Mesenteric fat pad (tissue), 1 donor: ENCODE measurements at places on chromosomes 4 and X. TPM values are rescaled to one million over a fixed set of nuclear protein-coding genes. Genes with fewer than 3 reads are reported as not detected.

- no peak for DNase-seq
These were observed 47.2 kb downstream of the MAP7D3 start for GRCh38 chrX:136203951-136204350.

- no peak for DNase-seq
These were observed 183.4 kb upstream of the FAM241A start for GRCh38 chr4:111961809-111962208.

GRCh38 chr4:829761-830600 is 4.1 kb upstream of the CPLX1 start:
- DNase-seq = no peak

- no peak for DNase-seq
These were observed 70.8 kb upstream of the RAI2 start for GRCh38 chrX:17931855-17932254.

GRCh38 chr4:175376287-175376977 is 435.6 kb downstream of the GPM6A start:
- no peak for DNase-seq

GRCh38 chr4:47349326-47349725 is 114.2 kb downstream of the COMMD8 start:
- DNase-seq = no peak

TRIM60 gene
- total RNA-seq = not detected

GRCh38 chr4:17090063-17090462 is 191.6 kb upstream of the LDB2 start:
- no peak for DNase-seq

GRCh38 chrX:10945498-10945897 is 165.6 kb upstream of the HCCS start:
- DNase-seq = no peak

DNA sequence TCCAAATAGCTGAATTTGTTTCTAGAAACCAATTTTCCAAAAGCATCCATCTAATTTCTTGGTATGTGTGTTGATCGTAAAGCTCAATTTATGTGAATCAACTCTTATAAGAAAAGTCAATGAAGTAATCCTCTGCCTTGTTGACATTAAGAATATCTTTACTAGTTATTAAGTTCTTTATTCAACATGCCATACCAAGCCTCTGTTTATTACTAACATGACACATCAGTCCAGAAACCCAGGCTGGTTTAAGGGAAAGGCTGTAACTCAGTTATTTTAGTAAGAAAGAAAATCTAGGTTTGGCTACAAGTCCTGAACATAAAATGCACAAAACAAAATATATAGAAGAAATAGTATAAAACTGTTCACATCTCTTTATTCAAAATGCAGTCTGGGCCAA is 48.0 kb downstream of the KLHL34 start:
- DNase-seq = no peak

EVC gene
- total RNA-seq = 16.6 TPM

TMPRSS11F gene
- total RNA-seq = not detected

DNA sequence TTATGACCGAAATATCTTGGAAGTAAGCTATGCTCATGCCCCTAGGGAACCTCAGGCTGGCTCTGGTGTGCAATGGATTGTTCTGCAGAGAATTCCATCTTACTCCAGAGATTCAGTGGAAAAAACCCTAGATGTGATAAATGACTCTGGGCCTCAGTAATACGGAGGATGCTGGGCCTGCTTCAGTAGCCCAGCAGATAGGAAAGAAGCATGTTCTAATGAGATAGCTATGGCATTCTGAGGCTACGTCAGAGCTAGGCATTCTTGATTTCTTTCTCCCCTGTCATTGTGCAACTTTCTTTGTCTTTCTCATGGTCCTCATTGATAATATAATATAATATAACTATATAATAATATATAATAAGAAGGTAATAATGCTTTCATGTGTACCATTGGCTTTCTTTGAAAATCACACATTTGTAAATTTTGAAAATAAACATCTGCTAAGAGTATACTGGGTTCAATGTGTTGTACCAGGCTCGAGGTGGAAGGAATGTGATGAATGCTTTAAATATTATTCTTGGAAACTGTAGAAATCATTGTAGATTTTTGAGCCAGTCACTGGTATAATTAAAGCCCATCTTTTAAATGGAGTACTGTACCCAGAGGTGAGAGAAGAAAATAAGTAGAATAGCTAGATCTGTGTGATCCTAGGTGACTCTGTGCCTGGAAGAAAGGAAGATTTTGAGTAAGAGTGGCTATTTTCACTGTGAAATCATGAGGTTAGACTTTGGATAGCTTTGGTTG is 152.0 kb downstream of the IL15 start:
- DNase-seq = no peak

DNA sequence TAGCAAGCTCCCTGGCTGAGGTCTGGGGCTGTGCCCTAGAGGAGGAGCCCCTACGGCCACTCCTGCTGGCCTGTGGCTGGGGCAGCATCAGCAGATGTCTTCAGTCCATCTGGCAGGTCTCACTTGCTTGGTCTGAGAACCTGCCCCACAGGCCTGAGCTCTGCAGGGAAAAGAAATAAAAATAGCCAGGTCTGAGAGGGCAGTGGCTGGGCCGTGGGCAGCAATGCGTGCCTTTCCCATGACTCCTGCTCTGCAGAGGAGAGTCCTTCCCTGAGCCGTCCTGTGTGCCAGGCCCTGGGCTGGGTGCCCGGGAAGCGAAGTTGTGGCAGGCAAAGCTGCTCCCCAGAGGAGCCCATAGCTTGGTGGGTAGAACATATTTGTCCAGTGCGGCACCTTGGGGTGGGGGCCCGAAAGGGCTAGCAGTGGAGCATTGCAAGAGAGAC is 11.3 kb upstream of the KIAA0232 start:
- DNase-seq = no peak

- no peak for DNase-seq
These were observed 295.1 kb downstream of the GBA3 start for GRCh38 chr4:22987870-22988269.

- no peak for DNase-seq
These were observed 153.0 kb downstream of the KDM6A start for GRCh38 chrX:45026036-45026435.

- no peak for DNase-seq
These were observed 116.2 kb downstream of the CBR4 start for GRCh38 chr4:168893807-168894206.

- no peak for DNase-seq
These were observed 57.8 kb upstream of the SLC39A8 start for GRCh38 chr4:102403116-102403515.

FGFBP2 gene
- 16.3 TPM for total RNA-seq

- DNase-seq = no peak
These were observed 152.6 kb downstream of the GRIA3 start for GRCh38 chrX:123336666-123337065.

DNA sequence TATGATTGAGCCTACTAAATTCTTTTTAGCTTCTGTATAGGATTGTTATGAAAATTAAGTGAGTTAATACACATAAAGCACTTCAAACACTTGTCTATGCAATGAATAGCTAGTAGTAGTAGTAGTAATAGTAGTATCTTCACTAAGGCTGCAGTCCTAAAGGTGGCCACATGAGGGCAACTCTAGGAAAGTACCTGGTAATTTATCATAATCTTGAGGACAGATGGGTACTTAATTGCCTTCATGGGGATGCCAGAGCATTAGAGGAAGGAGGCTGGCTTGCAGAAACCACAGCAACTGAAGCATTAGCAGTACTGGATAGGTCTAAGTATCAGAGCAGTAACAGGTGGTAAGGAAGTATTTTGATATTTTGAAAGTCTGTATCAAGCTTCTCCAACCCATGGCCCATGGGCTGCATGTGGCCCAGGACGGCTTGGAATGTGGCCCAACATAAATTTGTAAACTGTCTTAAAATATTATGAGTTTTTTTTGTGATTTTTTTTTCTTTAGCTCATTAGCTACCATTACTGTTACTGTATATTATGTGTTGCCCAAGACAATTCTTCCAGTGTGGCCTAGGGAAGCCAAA is 17.3 kb downstream of the NIPAL1 start:
- DNase-seq = no peak

DNA sequence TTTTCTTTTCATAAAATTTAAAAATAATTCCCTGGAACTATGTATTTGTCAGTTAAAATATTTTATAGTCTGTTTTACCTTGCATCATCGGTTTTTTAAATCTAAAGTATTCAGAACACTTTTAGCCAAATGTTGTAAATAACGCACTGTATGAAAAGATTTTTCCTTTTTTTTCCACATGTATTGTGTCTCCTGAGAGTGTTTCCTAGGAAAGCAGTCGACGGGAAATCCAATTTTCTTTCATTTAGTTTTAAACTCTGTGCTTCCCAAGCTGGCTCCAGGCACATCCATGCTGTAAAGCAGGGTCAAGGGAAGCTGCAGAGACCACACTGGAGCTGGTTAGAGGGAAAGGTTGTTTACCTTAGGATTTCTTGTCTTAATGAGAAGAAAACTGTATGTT is 1724.3 kb upstream of the TENM3 start:
- DNase-seq = no peak

GLRB gene
- total RNA-seq = 3.3 TPM

DNA sequence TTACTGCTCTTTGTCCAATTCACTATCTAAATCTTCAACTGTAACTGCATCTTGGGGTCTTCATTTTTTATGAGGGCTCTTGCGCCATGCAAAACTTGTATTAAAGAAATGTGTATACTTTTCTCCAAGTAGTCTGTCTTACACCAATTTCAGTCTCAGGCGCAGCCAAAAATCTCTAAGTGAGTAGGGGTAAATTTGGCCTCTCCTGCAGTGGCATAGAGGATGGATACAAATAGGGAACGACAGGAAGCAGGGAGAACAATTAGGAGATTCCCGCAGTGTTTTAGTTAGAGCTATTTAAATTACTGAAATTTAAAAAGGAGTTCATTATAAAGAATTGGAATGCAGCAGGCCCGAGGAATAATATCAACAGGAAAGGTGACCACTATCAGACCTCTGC is 30.2 kb downstream of the DMP1 start:
- no peak for DNase-seq

- no peak for DNase-seq
These were observed 274.4 kb upstream of the ARX start for GRCh38 chrX:25290132-25290531.

GRCh38 chr4:24564488-24564887 is 19.9 kb downstream of the DHX15 start:
- DNase-seq = no peak

DNA sequence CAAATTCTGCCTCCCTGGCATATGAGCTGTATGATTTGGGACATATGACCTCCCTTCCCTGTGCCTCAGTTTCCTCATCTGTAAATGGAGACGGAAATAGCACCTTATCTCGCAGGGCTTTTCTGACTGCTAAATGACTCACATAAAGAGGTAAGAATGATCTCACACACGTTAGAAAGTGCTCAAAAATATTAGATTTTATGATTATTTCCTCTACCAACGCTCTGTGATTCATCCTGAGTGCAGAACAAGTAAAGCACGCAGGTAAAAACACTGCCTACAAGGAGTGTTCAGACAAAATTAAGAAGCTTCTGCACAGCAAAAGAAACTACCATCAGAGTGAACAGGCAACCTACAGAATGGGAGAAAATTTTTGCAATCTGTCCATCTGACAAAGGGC is 21.1 kb downstream of the ACSL1 start:
- no peak for DNase-seq

PF4V1 gene
- not detected for total RNA-seq

HSFX2 gene
- total RNA-seq = not detected

MID1 gene
- 16.6 TPM for total RNA-seq

TRMT2B gene
- total RNA-seq = 12.6 TPM

TCEAL8 gene
- total RNA-seq = 33.3 TPM

GRCh38 chr4:13821522-13821921 is 194.0 kb upstream of the BOD1L1 start:
- no peak for DNase-seq

- no peak for DNase-seq
These were observed 35.6 kb downstream of the LIMCH1 start for GRCh38 chr4:41573502-41574001.

- DNase-seq = no peak
These were observed 12.8 kb upstream of the NSUN7 start for GRCh38 chr4:40736910-40737309.

DNA sequence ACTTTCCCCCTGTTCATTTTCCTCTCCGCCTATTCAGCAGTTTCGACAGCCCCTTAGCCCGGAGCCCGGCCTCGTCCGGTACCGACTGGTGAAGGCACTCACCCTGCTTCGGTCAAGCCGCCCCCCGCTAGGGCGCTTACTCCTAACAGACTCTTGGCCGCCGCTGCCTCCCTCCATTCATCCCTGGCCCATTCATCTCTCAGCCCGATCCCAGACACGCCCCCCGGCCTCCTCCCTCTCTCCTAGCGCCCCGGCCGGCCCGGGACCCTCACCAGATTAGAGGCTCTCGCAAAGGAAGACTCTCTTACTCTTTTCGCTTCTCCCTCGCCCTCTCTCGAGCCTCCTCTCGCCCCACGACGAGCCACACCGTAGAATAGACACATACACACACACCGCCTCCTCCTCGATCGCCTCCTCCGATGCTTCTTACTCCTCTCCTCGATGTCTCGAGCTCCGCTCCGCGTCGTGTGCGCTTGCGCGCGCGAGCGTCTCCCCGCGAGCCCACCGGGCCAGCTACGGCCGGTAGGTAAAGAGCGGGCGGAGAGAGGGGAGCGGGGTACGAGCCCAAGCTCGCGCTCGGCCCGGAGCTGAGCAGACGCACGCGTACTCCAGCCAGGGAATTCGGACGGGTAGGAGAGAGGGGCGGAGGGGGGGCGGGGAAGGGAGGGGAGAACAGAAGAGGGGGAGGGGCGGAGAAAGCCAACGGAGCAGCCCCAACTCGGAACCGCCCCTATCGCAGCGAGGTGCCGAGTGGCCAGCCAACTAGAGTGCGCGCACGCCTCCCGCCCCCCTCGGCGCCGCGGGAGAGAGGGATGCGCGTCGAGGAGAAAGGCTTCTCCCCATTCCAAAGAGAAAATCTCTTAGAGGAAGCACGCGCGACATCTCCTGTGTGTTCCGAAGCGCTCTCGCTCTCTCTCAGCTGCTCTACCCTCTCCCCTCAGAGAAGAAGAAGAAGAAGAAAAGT is at the start of gene WNK3:
Gene WNK3 (minus strand): TSS at position 633 of the 964 bp plus-strand sequence.
- DNase-seq = no peak

- DNase-seq = no peak
These were observed 83.6 kb downstream of the ANAPC10 start for GRCh38 chr4:145014365-145014764.

PRKX gene
- 23.1 TPM for total RNA-seq

DNA sequence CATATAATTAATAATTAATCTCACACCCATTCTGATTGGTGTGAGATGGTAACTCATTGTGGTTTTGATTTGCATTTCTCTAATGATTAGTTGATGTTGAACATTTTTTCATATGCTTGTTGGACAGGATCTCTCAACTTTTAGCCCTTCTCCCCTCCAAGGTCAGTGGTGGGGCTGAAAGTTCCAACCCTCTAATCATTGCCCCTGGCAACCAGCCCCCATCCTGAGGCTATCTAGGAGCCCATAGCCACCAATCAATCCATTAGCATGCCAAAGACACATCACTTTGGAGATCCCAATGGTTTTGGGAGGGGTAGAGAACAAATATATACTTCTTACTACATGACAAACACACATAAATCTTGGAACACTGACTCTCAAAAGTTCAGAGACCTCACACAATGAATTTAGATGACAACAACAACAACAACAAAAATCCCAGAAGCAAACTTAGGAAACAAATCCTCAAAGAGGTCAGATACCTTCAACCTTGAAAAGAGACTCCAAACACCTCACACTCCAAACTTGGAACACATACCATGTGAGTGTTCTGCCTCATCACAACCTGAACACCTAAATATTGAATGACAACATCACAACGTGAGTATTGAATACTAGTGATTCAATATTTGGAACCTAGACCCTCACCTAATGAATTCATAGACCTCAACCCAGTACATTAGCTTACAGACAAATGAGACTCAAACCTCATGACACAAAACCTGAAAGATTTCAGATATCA is 19.0 kb upstream of the PAGE4 start:
- no peak for DNase-seq

- DNase-seq = no peak
These were observed 16.7 kb upstream of the SUPT20HL1 start for GRCh38 chrX:24343719-24344118.
